ENCODE measurements at places on chromosomes 2 and 18.

GRCh38 chr2:120546048-120546864 lies 189.4 kb upstream of the GLI2 start:
- DNase-seq, result no peak

DNA sequence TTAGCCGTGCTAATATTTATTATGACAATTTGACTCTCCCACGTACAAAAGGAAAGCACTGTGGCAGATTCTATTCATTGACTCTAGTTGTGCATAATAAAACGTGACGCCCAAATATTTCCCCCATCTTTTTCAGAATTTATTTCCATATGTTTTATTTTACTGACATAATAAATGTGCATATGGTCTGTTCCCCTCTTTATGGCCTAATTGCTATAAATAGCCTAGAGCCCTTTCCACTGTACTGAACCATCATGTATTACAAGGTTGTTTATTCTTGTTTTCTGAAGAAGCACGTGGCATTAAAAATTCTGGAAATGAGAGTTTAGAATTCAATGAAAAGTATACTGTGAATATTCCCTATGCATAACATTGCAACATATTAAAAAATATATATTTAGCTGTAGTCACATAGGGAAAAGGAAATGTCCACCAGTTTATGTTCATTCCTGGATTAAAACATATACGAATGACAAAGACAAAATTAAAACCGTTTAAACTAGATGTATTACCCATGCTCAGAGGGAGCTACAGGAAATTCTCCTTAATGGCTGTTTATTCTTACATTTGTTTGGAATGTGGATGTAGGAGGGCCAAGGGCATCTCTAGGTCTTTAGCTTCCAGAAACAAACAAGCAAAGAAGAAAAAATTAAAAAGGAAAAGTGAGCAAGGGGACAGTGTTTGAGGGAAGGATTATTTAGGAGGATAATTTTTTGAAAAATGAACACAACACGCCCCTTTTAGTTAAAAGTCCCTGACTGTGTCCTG lies 122.1 kb upstream of the MMADHC start:
- DNase-seq, result no peak

GRCh38 chr18:22683196-22683676 lies 249.9 kb upstream of the RBBP8 start:
- DNase-seq, result no peak

DNA sequence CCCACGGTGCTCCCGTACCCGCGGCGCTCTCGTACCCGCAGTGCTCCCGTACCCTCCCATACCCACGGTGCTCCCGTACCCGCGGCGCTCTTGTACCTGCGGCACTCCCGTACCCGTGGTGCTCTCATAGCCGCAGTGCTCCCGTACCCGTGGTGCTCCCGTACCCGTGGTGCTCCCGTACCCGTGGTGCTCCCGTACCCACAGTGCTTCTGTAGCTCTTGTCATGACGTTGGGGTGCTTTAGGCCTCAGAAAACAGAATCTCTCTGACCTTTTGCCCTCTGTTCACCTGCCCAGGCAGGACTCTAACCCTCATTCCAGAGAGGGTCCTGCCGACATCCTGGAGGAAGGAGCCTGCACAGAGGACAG lies 35.3 kb downstream of the SLC66A2 start:
- DNase-seq, result no peak

DNA sequence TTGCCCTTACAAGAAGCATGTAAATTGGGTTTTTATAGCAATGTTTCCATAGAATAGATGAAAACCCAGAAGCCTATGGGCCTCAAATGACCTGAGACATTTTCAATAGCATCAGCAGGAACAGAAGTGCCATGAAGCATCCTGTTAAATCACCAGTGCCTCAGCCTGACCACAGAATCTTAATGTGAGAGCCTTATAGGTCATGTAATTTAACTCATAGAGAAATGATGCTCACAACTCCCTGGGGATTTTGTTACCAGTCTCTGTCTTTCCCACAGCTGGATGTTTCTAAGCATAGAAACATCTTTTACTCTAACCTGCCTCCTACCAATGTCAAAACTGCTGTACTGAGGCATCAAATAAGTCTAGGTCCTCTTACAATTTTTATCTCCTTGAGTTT lies 295.8 kb upstream of the ACVR2A start:
- no peak for DNase-seq

GRCh38 chr2:154556146-154556545 lies 142.3 kb upstream of the KCNJ3 start:
- DNase-seq, result no peak

- DNase-seq, result no peak
These were observed 18.6 kb downstream of the NGEF start for GRCh38 chr2:232994446-232994845.

DNA sequence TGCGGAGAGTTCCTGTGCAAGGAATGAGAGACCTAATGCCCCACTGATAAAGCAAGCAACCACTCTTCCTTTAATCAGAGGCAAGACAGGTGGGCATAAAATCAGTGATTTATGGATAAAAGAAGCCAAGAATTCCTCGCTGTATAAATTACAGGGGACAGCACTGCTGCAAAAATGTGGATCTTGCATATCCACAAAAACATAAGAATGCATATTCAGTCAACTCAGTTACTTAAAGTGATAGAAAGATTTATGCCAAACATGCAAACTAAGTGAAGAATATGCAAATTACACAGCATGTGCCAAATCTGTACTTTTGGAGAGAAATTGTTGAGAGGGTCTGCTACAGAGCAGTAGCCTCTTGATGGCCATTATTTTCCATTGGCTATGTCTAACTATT lies 67.2 kb downstream of the FAM124B start:
- DNase-seq, result no peak

DNA sequence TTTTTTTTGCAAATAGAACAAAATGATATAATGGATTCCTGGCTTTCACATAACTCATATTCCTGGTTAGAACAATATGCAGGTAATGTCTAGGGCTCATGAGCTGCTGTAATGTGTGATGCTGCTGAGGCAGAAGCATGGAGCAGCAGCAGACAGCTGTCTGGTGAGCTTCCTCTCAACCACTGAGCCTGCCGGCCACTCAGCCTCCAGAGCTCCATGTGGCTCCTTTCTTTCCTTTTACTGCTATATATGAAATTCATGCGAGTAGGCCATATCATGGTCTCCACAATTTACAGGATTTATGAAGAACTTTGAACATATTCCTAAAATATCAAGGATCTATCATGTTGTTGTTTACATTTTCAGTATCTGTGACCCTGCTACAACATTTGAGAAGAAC lies 120.9 kb downstream of the MEP1B start:
- DNase-seq, result no peak

- DNase-seq, result no peak
These were observed 261.6 kb downstream of the ASXL3 start for GRCh38 chr18:33839452-33840211.

- no peak for DNase-seq
These were observed 295.6 kb downstream of the KIAA1328 start for GRCh38 chr18:37124516-37124915.

DNA sequence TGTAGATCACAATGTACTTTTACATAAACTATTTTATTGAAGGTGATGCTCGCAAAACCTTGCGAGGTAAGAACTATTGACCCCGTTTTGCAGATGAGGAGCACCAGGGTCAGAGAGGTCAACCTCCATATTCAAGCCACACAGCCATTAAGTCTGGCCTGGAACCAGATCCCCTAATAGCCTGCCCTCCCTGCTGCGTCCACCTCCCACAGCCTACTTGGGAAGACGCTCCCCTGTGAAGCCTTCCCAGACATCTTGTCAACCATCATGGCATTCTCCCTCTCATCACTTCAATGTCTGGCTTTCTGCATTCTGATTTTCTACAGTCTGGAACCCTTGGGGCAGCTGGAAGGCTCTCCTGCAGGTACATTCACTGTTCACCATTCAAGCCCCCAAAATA lies 101.0 kb downstream of the TTC32 start:
- DNase-seq, result no peak

- no peak for DNase-seq
These were observed 14.8 kb upstream of the MLPH start for GRCh38 chr2:237472187-237472712.

GRCh38 chr2:24269265-24269664 lies 91.1 kb downstream of the ITSN2 start:
- DNase-seq, result no peak

DNA sequence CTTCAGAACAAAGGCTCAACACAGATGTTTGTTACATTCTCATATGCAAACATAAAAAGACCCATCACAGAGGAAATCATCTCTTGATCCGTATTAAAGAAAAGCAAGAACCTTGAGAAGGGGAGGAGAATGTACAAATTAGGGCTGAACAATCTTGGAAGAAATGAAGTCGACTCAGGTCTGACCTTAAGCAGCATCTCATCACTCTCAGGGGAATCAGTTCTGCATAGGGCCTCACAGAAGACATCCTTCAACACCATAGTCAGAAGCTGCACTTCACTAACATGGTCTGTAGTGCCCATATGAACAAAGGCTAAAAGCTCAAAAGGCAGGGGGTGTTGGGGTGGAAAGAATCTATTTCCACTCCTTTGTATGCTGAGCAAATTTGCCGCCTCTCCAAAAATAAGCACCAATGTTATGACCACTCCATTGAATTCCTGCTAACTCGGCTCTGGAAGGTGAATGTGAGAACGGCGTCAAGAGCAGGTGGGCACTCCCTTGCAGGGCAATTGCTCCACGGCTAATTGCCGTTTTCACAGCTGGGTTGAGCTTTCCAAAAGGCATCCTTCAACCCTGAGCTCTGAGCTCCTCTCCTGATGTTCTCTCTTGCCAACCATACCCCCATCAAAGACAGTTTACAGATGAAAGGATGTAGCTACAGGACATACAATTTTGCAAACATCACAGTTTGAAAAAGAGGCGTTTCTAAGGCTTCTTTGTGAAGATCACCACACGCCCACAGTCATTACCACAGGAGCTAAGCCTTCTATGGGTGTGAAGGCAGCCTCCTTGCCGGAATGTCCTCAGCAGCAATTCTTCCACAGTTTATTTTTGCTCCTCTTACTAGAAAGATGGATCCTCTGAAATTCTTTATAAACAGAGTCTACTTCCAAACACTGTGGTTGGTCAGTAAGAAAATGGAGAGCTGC lies 10.0 kb downstream of the KLF7 start:
- DNase-seq, result no peak

DNA sequence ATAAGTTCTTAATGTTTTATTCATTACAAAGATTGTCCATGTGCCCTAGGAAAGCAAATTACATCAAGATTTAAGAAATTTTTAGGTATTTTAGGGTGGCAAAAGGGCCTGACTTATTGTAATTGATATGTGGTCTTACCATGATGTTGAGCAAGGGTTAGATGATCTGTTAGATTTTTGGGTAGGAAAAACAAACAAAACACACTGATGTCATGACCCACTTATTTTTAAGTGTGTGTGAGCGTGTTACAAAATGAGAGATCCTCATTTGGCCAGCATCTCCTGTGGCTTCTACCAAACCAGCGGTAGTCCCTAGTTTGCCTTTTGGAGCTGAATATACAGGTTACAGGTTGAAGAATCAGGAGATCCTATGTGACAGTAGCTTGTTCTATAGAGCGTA lies 89.8 kb upstream of the ITGB6 start:
- DNase-seq, result no peak

GRCh38 chr18:58565021-58565420 lies 63.9 kb downstream of the ALPK2 start:
- DNase-seq, result no peak

- no peak for DNase-seq
These were observed 50.9 kb upstream of the CD226 start for GRCh38 chr18:69998523-69998987.

DNA sequence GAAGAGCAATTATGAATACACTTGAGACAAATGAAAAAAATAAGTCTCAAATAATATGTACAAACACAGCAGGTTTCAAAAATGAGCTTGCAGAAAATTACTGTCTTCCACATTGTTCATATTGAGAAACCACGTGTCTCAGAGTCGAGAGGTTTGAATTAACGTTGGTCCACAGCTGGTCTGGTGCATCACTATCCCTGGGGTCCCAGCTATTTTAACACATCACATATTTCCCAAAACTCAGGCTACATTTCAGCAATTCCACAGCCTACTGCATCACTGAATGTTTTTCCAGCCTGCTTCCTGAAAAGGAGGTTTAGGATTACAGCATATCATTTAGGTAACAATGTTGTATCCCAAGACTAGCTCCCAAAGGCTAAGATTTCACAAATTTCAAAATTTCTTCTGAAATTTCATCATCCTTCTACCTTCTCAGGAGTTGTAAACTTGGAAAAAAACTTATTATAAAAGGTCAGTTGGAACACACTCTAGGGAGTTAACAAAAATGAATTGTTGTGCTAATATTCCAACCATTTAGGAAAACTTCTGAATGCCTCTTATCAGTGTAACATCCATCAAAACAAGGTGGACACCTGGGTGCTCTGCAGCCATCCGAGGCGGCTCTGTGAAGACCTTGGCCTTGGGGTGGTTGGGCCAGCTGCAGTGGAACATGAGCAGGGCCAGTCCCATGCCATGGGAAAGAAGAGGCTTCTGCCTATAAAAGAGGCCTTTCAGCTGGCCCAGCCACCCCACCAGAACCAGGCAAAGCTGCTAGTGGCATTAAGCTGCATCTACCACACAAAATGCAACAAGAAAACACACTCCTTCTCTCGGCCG lies 198.1 kb upstream of the RBBP8 start:
- no peak for DNase-seq

GRCh38 chr2:133266926-133267590 lies 301.2 kb downstream of the NCKAP5 start:
- no peak for DNase-seq

- no peak for DNase-seq
These were observed 487.4 kb downstream of the ZEB2 start for GRCh38 chr2:144032566-144032965.

GRCh38 chr2:152406836-152407161 lies 71.8 kb downstream of the FMNL2 start:
- DNase-seq, result no peak

DNA sequence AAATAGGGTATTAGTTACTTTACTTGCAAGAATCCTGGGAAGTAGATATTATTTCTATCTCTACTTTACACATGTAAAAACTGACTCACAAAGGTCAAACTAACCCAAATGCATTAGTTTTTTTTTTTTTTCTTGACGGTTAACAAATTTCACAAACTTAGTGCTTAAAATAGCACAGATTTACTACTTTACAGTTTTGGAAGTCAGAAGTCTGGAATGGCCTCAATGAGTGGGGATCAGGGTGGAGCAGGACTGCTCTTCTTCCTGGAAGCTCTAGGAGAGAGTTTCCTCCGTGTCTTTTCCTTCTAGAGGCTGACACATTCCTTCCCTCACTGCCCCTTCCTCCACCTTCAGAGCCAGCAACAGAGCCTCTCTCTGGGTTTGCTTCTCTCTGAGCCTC lies 117.2 kb downstream of the COL6A3 start:
- no peak for DNase-seq

- no peak for DNase-seq
These were observed 75.1 kb downstream of the SPRED2 start for GRCh38 chr2:65357095-65357958.

DNA sequence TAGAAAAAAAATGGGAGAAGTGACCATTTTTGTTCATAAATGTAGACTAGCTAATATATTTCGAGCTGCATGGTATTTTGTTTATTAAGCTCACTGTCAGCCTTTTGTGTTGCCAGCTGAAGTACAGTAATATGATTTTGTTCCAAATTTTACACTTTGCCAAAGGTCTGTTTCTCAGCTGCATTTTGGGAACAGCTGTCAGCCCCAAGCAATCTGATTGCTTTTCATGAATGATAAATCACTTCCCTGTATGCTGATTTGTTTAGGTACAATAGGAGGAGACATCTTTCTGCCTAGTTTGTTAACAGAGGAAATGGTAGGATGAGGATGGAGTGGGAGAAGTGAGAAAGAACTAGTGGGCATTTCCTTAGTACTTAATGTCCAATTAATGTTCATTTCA lies 79.3 kb downstream of the NABP1 start:
- DNase-seq, result no peak

- no peak for DNase-seq
These were observed 431.6 kb downstream of the METTL4 start for GRCh38 chr18:2139691-2140090.
